ENCODE measurements at places on chromosomes 5 and 9.

DNA sequence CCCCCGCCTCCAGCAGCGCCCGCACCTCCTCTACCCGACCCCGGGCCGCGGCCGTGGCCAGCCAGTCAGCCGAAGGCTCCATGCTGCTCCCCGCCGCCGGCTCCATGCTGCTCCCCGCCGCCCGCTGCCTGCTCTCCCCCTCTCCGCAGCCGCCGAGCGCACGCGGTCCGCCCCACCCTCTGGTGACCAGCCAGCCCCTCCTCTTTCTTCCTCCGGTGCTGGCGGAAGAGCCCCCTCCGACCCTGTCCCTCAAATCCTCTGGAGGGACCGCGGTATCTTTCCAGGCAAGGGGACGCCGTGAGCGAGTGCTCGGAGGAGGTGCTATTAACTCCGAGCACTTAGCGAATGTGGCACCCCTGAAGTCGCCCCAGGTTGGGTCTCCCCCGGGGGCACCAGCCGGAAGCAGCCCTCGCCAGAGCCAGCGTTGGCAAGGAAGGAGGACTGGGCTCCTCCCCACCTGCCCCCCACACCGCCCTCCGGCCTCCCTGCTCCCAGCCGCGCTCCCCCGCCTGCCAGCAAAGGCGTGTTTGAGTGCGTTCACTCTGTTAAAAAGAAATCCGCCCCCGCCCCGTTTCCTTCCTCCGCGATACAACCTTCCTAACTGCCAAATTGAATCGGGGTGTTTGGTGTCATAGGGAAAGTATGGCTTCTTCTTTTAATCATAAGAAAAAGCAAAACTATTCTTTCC, 19.3 kb downstream of the CDKN2A start:
- no peak for DNase-seq

DNA sequence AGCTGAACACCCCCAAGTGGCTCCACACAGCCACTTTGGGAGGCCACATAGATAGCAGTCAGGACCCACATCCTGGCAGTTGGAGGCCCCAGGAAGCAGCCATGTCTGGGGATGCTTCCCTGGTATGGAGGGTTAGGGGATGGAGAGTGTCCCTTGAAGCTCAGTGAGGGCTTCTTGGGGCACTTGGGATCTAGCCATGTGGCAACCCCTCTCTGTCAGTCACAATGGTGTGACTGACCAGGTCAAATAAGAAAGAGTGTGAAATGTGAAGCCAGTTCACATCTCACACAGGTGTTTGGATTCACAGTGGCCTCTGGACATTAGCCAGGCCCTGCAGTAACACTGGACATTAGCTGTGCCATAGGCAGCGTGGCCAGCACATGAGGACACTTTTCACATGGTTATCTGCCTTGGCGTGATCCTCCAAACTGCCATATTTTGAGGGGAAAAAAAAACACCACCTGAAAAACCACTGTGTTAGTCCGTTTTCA, 53.9 kb upstream of the IL17B start:
- DNase-seq, result no peak

DNA sequence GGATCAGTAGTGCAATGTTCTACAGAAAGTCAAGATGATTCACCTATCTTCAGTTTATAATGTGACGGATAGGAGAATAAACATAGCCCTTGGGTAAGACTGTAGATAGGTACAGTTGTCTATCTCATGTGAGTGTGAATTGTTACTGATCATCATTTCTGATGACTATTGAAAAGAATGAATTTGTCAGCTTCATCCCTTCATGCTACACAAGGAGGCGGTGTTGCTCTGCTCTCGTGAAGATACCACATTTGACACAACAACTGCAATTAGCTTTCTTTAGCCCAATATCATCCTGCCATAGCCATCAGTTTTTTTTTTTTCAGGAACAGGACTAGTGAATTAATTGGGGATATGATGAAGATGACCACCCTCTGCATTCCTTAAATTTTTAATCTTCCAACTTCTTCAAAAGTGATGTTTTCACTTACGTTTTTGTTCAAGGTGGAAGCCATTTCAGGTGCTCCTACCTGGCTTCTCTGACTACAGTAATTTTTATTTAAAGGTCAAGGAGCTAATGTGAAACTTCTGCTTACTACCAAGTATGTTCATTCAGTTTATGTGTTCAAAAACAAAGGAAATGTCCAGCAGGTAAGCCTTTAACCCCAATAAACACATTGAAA, 152.9 kb upstream of the MOCS2 start:
- DNase-seq, result no peak

DNA sequence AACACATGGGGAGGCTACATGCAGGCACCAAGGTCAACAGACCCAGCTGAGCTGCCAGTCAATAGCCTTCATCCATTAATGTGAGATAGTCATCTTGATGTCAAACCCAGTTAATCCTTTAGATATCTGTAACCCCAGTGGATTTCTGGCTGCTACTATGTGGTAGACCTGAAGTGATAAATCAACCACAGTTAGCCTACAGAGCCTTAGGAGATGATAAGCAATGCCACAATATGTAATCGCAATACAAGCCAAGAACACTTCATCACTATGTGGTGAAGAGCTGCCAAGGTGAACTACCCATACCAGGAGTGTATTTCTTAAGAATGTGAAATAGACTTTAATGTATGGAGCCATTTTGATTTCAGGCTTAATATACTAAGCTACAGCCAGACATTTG, 1175.5 kb downstream of the DTWD2 start:
- DNase-seq, result no peak

- no peak for DNase-seq
These were observed 26.5 kb upstream of the BOD1 start for GRCh38 chr5:173642895-173643481.

GRCh38 chr9:18071651-18072060, 402.3 kb upstream of the ADAMTSL1 start:
- DNase-seq, result no peak

GRCh38 chr9:70510157-70510770, 95.8 kb upstream of the KLF9 start:
- DNase-seq, result no peak

DNA sequence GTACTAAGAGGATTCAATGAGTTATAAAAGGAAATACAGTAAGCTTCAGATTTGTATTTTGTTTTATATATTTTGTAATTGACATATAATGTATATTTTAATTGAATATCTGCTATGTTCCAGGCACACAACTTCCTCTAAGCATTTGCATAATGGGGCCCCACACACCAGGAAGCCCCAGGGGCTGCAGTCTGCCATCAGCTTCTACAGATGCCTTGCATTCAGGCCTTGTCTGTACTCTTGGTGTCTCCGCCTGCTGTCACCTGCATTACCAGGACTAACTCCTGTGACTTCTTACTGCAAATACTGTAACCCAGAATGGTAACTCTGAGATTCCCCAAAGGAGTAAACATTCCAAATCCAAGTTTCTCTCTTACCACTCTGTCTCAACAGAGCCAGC, 20.6 kb downstream of the ARL15 start:
- DNase-seq, result no peak

Measured in hindlimb muscle (tissue), 1 donor.